ENCODE measurements at places on chromosomes 2 and 18.
A peak's percentile ranks its signal among the peaks of the same experiment; 100 is the strongest.

GRCh38 chr2:225465827-225466226 is 66.3 kb downstream of the NYAP2 start:
- no peak for DNase-seq

GRCh38 chr2:134736167-134736880 is 17.5 kb upstream of the TMEM163 start:
- DNase-seq, result peak; percentile 79

DNA sequence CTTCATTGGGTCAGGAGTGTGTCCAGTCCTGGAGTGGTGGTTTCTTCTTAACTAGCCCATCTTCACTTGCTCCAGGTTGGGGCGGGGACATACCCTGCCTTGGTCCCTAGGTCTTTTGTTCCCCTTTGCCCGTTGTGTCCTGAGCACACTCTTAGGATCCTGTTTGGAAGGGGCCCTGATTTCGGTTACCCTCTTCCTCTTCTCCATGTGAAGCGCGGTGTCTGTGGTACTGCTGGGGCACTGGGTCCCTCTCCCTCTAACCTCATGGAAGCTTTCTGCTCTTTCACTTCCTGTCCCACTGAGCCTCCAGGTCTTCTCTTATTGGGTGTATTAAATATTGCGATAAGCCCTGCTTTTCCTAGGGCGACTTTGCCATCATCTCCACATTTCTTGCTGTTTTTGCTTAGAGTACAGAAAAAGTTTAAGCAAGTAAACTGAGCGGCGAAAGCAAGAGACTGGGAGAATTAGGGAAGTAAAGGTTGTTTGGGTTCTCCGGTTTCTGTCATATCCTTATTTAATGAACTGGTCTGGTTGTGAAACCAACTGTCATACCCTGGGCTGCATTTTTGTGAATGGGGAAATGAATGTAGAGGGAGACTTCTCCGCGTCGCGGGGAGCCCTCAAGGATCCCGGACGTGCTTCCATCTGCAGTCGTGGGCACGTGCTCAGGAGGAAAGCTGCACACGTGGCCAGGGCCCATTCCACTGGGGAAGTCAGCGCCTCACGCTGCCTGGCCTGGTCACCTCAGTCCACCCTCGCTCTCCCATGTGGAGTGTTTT is 73.8 kb upstream of the B3GNT7 start:
- DNase-seq, result no peak

DNA sequence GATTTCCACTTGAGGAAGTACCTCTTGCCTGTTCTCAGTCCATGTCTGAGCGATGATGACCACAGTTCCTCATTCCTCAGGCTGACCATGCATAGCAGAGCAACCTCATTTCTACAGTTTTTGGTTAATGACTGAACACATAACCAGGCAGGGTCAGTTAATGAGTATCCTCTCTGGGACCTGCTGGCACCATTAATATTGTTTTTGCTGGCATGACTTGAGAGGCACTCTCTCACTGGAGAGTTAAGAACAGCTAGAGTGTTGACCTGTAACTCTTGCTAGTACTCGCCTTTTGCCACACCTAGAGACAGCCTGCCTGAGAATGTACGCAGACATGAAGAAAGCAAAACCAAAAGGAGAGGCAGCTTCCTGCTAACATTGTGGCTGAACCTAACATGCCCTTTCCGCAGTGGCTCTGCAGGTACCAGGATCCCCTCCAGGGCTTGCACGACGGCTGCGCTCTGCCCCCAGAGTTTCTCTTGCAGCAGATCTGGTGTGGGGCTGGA is 23.9 kb downstream of the PECR start:
- peak; percentile 71 for DNase-seq

GRCh38 chr2:239500574-239501550 is 100.0 kb upstream of the HDAC4 start:
- DNase-seq, result no peak

DNA sequence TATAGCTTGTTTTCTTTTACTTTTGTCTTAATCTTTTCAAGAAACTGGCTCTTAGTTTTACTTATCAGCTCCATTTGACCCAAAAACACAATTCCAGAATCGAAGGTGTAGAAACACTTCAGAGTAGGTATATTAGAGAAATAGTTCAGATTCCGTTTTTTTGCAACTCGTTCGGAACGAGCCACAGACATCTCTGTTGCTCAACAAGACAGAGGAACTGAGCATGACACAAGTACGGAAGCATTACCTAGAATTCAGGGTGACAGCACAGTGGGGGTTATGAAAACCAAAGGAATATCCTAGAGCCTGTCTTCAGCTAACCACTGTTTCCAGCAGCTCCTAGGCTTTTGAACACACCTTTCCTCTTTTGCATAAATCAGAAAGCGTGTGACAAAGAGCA is 5.0 kb downstream of the HRH4 start:
- no peak for DNase-seq

GRCh38 chr2:135829378-135830135 is 7.4 kb downstream of the LCT start:
- no peak for DNase-seq

GRCh38 chr2:206341396-206341795 is 66.9 kb downstream of the ZDBF2 start:
- no peak for DNase-seq

- DNase-seq, result no peak
These were observed 84.0 kb downstream of the MSH2 start for GRCh38 chr2:47486841-47487497.

GRCh38 chr2:2586931-2587330 is 255.9 kb upstream of the MYT1L start:
- DNase-seq, result no peak

GRCh38 chr2:42133771-42134195 is 35.4 kb upstream of the EML4 start:
- no peak for DNase-seq

DNA sequence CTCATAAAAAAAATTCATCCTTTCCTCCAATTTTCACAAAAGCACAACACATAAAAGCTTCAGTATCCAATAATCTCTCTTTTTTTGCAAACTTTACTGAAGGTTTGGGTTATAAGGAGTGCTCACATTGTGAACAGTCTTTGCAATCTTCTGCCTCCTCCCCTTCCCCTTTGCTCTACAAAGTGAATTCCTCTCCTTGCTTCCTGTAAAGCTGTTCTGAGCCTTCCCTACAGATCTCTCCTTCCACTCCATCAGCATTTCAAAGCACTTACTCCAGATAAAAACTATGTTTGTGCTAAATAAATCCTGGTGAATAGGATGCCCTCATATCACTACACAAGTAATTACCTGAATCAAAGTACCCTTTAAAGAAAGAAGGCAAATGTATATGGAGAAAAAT is 4.6 kb upstream of the PDK1 start:
- no peak for DNase-seq

DNA sequence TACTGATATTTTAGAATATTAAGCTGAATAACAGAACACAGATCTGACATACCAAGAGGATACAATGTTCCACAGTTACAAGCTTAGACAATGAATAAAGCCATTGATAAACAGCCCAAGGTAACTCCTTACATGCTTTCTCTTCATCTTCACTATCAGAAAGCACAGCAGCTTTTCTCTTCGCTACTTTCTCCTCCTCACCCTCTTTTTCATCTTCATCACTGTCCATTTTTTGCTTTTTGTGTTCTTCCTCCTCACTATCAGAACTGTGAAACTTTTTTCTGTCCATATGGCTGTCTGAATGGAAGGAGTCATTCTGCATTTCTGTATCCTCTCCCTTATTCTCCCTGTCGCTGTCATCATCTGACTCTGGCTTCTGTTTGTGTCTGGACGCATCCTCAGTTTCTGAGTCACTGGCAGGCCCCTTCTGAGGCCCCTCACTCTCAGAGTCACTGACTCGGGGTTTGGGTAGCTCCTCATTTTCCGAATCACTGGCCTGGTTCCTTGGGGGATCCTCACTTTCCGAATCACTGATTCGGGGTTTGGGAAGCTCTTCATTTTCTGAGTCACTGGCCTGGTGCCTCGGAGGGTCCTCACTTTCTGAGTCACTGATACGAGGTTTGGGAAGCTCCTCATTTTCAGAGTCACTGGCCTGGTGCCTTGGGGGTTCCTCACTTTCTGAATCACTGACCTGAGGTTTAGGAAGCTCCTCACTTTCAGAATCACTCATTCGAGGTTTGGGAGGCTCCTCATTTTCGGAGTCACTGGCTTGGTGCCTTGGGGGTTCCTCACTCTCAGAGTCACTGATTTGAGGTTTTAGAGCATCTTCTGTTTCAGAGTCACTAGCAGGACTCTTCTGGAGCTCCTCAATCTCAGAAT is 21.5 kb downstream of the IWS1 start:
- no peak for DNase-seq

GRCh38 chr2:166090346-166090745 is 37.5 kb downstream of the SCN1A start:
- no peak for DNase-seq
